ENCODE measurements at places on chromosomes 7 and 10.
A peak's percentile ranks its signal among the peaks of the same experiment; 100 is the strongest.

- peak; percentile 80 for DNase-seq
These were observed at the start of gene ADRA2A for GRCh38 chr10:111076682-111077478. TSS of gene ADRA2A (plus strand) at chr10:111077029. CDS start at chr10:111077997, 968 bp downstream.

GRCh38 chr7:28890137-28890536, 68.0 kb downstream of the TRIL start:
- no peak for DNase-seq

- DNase-seq = peak; percentile 38
These were observed 62.7 kb upstream of the CREB5 start for GRCh38 chr7:28349637-28350036.

- DNase-seq = peak; percentile 39
These were observed 229.5 kb downstream of the PARD3 start for GRCh38 chr10:34585422-34586112.

- DNase-seq = no peak
These were observed 209.6 kb downstream of the CCSER2 start for GRCh38 chr10:84538036-84538435.

DNA sequence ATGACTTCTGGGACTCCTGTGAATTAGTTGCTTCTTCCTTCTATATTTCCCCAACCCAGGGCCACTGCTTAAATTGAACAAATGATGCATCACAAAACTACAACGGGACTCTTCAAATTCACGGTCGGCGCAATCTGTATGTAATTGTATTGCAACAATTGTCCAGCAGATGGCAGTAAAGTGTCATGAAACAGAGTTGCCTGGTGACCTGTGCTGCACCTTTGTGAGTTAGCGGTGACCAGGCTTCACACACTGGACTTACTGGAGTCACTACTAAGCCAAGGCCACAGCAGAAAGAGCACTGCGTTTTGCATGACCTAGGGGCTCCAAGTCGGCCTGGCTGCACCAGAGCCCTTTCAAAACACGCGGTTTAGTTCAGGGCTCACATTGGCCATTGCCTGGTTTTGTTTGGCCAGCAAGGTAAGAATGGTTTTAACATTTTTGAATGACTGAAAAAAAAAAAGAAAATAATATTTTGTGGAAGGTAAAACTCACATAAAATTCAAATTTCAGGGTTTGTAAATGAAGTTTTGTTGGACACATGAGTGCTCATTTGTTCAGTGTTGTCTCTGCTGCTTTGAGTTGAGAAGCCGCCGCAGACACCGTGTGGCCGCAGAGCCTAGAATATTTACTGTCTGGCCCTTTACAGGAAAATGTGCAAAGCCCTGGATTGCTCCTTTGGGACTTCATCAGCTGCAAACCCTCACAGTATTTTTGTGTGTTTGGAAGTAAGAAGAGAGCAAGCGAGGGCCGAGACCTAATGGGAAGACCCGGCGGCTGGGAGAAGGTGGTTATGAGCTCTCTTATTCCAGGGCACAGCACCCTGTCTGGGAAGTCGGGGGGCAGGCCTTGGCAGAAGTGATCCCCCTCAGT, 23.2 kb upstream of the ZNF32 start:
- DNase-seq = peak; percentile 72
